ENCODE measurements at places on chromosomes 12 and 14.

DNA sequence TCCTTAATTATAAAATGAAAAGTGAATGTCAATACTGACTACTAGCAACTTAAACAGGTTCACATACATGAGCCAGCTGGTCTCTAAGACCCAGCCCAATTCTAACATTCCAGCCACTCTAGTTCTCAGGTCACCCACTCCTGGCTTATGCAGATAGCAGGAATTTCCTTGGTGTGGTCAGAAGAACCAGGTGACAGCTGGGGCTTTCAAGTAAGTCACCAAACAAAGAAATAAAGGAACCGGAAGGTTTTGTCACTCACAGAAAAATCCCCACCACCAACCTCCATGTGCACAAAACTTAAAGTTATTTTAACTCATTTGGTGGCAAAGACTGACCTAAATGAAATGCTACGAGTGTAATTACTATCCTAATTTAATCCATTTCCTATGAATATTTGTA, 129.6 kb upstream of the CDKN3 start:
- no peak for DNase-seq

DNA sequence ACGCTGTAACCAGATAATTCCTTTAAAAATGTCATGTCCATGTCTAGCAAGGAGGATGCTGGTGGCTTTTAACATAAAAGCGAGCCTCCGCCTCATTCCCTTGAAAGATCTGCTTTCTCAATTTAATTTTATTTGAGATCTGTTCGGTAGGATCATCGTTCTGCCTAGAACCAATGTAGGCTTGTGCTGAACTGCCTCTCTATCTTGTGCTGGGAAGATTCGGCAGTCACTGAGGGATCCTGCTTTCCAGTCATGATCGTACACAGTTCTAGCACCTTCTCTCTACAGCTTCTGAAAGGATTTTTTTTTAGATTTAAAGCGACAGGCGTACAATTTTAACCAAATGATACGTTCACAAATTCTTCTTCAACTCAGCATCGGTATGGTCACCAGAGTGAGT, 54.3 kb downstream of the PEBP1 start:
- DNase-seq, result peak; percentile 43

DNA sequence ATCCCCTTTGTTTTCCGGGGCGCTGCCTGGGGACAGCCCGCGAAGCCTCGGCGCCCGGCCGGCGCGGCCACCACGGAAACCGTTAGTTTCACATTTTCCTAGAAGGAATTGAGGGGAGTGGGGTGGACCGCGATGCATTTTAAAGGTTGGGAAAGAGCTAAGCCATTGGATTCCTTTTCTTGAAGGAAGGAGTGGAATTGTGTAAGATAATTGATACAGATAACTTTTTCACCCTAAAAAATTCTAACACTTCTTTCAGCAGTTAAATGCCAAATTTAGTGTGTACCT, 137.1 kb downstream of the MON2 start:
- DNase-seq, result no peak

DNA sequence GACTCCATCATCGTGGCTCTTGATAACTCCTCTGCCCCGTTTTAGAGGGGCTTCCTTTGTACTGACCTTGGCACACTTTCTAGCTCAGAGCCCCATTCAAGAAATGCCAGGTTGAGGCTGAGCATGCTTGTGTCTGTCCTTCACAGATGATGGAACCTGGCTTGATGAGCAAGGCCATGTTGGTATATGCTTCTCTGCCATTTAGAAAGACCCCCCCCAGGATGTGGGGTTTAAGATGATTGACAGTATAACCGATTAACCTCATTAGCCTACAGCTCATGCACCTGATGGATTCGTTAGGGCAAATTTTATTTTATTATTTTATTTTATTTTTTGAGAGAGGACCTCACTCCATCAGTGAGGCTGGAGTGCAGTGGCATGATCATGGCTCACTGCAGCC, 21.0 kb downstream of the BATF start:
- no peak for DNase-seq

GRCh38 chr12:104427547-104427938, 29.2 kb upstream of the CHST11 start:
- no peak for DNase-seq

- no peak for DNase-seq
Observed at GRCh38 chr12:1787714-1788113, 32.7 kb upstream of the LRTM2 start.

- no peak for DNase-seq
Observed at GRCh38 chr12:124369827-124370378, 75.0 kb downstream of the RFLNA start.

- DNase-seq, result no peak
Observed at GRCh38 chr14:89900802-89901201, 53.7 kb downstream of the EFCAB11 start.

DNA sequence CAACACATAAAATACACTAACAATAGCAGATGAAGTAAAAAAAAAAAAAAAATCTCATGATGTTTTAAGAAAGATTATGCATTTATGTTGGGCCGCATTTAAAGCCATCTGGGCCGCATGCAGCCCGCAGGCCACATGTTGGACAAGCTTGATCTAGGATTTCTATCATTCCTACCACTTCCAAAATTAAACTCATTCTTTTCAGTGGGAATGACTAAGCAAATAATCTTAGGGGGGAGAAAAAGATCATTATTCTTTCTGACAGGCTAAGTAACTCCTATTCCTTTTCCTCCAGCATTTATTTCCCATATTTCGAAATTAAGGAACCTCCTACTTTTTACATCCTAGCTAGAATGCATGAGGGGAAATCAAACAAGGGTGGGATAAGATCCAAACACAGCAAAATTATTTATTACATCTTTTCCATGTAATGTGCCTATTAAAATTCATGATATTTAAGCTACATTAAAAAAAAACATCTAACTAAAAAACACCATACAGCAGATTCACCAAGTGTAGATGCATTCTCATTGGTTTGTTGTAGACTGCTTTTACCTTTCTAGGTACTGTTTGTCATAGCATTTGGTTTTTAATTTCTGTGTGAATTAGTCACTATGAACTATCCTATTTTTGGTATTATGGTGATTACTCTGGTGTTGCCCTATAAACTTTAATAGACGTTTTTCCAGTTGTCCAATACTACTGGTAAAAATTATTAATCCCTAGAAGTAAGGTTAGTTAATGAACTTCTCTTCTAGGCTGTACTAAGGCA, 76.1 kb downstream of the RASSF8 start:
- no peak for DNase-seq

DNA sequence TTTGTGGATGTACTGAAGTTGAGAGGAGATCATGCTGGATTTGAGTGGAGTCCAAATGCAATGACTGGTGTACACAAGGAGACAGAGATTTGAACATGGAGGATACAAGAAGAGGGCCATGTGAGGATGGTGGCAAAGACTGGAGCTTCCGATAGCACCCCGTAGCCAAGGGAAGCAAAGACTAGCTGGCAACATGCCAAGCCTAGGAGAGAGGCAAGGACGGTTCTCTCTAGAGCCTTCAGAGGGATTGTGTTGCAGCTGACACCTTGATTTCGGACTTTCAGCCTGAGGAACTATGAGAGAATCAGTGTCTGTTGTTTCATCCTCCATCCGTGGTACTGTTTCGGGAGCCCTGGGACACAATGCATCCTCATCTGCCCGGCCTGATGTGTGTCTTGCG, 202.5 kb downstream of the SLC15A4 start:
- DNase-seq, result no peak

- DNase-seq, result no peak
Observed at GRCh38 chr12:91935296-91935695, 210.3 kb downstream of the BTG1 start.

GRCh38 chr12:111482462-111482861, 76.7 kb downstream of the SH2B3 start:
- no peak for DNase-seq

DNA sequence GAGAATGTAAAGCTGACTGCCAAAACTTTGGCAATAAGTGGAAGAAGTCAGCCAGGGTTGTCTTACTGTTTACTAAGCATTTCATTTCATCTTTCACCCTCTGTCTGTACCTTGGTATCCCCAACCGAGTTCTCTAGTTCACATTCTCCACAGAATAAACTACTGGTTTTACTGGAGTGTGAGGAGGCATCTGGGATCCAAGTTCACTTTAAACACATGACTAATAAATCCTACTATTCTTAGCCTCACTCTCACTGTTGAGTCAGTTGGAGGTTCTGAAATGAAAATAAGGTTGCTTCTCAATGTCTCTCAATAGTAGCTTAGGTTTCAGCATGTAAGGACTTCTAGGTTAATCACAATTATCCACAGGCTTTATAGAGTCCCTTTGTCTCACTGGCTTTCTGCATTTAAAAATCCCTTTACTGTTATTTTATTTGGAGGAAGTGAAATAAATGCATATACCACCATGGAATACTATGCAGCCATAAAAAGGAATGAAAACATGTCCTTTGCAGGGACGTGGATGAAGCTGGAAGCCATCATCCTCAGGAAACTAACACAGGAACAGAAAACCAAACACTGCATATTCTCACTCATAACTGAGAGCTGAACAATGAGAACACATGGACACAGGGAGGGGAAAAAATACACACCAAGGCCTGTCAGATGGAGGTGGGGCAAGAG, 95.8 kb downstream of the EPS8 start:
- no peak for DNase-seq

DNA sequence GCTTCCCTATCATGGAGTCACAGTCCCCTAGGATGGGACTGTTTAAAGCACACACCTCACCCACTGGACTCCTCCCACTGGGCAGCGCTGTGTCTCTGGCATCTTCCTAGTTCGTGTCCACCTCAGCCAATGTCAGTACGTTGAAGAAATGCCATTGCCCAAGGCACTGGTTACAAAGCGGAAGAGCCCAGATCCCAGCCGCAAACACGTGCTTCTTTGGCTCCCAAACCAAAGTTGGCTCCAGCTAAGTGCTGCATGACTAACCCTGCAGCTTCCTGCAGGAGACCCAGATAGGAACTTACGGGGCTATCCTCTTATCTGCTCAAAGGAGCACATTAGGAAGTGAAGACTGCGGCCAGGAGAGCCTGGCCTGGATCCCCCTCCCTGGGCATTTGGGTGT, 9.3 kb downstream of the SYNE3 start:
- no peak for DNase-seq

DNA sequence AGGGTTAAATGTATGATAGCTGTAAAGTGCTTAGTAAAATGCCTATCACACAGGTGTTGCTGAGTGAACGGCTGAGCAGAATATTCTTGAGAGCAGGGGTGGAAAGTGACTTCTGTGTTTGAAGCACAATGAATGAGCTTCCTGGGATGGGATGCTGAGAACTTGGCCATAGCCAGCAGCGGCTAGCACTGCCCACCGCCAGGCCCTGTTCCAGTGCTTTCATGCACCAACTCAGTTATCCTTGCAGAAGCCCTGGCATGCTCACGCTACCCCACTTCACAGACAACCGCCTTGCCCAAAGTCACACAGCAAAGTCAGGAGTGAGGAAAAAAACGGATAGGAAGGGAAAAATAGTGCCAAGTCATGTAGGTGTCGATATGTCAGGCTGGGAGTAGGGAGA, 10.9 kb downstream of the DYNC1H1 start:
- DNase-seq, result no peak

DNA sequence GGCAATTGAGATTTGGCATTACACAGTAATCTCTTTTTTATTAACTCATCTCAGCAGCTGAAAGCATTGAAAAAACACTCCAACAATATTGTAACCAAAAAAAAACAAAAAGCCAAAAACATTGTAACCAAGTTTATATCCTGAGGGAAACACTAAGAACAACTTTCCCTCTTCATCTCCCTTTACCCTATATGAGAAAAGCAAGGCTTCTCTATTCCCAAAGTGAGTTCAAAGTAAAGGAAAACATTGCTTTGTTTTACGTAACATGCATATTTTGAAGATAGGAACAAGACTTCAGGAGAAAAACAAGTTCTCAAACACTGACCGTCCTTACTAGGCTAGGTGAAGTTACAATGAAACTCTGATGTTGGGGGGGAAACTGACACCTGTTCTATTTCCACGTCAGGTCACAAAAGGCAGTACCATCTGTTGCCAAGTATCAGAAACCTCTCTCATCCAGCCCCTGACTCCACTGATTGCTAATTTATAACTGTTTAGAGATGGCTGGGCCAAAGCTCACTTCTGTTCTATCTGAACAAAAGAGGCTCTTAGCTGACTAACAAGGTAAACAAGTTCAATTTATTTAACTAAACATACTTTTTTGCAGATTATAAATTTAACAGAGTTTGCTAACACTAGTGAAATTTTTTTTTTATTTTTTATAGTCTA, 67.9 kb upstream of the PLXNC1 start:
- DNase-seq, result no peak

DNA sequence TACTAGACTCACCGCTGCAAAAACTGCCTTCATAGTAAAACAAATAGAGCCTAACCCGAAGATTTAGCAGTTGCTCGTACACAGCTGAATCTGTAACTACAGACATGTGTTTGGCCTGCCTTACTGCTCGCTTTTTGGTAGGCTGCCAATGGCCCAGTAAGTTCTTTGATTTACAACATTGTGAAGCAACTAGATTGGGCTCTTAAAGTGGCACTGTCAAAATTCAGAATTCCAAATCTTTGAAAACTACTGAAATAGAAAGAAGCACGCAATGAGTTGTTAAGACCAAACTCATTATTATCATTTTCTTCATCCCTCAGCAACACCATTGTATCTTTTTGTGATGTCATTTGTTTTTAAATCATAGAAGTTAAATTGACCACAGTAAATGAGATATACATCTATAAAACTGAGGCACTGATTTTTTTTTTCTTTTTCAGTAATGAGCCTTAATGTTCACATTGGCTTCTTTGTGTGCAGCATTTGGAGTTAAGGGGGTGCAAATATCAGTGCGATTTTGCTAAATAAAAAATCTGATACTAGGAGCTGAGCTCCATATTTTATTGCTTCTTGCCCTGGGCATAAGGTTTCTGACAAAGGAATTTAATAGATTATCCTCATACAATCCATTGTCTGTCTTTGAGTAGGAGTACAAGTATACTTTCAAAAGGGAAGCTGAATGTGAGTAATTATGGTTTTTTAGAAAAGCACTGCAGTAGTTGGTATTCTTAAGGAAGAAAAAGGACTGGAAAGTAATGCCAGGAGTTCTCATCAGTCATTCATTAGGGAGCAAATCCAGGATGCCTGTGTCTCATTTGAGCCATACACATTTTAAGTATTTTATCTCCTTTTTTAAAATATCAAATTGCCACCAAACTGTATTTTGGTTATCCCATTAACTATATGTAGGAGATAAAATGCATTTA, 138.5 kb downstream of the KICS2 start:
- DNase-seq, result peak; percentile 84

DNA sequence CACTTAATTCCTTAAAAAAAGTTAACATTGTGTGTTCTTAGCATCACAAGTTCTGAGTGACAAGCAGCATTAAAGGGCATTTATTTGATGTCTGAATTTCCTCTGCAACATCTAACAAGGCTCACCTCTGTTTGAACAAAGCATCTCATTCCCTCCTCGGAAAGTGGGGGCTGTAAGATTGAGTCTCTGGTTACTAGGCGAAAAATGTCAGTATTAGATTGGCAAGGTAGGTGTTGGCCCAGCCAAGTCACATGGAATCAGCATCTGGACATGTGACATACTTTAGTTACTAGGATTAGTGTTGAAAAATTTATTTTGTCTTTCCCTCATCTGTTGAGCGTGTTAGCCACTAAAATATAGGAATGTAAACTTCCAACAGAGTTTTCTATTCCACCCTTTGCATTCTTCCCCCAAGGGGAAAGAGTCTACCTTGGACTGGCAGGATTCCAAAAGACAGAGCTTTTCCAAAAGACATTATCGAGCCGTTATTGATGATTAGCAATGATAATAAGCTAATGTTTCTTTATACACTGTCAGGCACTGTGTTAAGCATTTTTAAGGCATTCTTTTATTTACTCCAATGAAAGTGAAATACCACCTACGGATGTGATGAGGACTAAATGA, 194.9 kb upstream of the BTG1 start:
- no peak for DNase-seq

Data from SHP77 treated with DMSO at 0.1 percent for 48 hours (cell line).